ENCODE measurements at places on chromosomes 1 and 21.

GRCh38 chr1:2476061-2476999 lies at the start of gene PLCH2:
PLCH2 (plus strand) TSS chr1:2476289; CDS start chr1:2476589, 300 bp downstream.
- DNase-seq: no peak

GRCh38 chr1:21951226-21951870 lies 14.2 kb upstream of the HSPG2 start:
- DNase-seq: no peak

- no peak for DNase-seq
Measured at GRCh38 chr21:37843191-37843590, 73.1 kb downstream of the KCNJ6 start.

DNA sequence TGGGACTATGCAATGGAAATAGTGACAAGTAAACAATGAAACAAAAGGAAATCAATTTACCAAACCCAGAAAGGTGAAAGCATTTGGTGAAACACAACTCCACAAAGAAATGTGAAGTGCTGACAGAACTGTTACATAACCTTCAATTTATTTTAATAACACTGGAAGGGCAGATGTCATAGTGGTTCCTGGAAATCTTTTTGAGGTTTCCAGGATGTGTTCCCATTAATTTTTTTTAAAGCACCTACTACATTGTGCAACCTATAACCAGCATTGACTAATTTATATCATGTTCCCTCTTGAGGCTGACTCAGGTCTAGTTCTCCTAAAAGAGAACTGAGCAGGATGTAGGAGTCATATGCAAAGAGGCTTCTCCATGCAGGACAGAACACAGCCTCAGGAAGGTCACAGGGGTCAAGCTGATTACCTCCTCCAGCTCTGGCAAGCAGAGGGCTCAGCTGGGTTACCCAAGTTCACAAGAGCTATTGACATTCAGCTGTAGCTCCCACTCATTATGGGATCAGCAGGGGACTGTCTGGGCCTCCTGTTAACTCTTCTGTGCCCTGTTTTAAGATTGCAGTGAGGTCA lies 157.1 kb upstream of the NRIP1 start:
- no peak for DNase-seq

GRCh38 chr1:151944857-151945575 lies 35.7 kb upstream of the THEM4 start:
- DNase-seq: no peak

DNA sequence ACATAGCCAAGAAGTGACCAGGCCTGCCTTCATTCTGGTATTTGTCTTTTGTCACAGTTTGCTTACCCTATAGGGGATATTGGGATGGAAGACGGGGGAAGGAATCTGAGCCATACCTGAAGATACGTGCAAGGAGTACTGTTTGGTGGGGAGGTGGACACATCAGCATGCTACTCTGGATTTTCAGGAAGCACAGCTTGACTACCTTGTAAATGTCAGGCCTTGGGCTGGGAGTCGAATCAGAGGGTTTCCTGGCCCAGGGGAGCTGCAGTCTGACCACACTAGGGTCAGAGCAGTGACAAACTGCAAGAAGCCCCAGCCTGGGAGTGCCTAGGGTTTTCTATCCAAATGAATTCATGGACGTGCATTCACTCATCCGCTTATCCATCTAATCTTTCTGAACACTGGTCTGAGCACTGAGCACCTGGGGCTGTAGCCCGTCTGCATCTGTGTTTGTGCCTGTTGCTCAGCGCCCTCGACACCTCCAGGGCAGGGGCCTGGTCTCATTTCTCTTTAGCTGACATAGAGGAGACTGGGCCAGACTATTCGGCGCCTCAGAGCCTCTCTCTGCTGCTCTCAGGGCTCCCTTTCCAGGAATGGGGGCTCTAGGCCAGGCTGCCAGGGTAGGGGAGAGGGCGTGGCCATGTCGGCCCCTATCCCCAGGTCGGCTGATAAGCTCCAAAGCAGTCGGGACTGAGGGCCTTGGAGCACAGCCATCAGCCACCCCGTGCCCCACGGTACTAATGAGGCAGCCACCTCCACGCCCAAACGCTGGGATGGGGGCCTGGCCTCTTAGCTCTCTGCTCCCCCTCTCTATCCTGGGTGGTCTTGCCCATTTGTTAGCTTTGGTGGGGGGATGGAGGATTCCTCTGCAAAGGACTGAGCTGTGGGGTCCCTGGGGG lies 47.0 kb upstream of the SLC2A1 start:
- no peak for DNase-seq
